ENCODE measurements at places on chromosomes 4 and X.

- peak; percentile 4 for DNase-seq
These were observed 507 bp downstream of the MFAP3L start for GRCh38 chr4:170025523-170026252.

GRCh38 chrX:119871245-119871598, 311 bp downstream of the RNF113A start:
- DNase-seq, result no peak

- DNase-seq, result no peak
These were observed 1.2 kb downstream of the GPC3 start for GRCh38 chrX:133983974-133984845.

DNA sequence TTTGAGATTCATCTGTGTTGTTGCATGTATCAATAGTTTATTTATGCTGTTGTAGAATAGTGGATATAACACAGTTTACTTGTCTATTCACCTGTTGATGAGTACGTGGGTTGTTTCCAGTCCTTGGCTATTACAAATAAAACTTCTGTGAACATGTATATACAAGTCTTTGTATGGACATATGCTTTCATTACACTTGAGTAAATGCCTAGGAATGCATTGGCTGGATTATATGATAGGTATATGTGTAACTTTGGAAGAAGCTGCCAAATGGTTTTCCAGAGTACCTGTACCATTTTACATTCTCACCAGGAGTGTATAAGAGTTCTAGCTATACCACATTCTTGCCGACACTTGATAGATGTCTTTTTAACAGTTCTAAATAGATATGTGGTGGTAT, 16.5 kb downstream of the ART3 start:
- DNase-seq, result no peak

DNA sequence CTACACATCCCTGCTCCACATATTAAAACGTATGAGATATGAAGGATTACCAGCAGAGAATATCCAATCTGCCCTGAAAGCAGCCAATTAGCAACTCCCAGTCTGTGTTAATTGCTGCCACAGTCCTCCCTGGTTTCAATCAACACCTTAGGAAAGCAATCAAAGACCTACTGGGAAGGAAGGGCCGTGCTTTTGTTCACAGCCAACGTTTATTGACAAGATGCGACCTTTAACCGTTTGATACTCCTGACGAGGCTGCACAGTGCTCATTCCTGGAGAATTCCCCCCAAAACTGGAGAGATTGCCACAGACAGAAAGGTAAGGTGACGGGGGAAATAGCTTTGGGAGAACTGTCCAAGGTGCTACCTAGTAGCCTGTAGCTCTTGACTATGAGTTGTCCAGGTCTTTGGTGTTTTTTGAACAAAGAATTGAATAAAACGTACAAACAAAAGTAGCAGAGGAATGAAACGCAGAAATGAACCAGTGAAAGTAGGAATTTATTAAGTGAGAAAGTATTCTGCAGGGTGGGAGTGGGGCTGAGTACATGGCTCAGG, 596.5 kb downstream of the NLGN4X start:
- DNase-seq, result no peak

GRCh38 chr4:141220271-141220670, 424 bp upstream of the ZNF330 start:
- no peak for DNase-seq

GRCh38 chr4:81966676-81967075, 407.1 kb downstream of the HNRNPD start:
- DNase-seq, result no peak

- no peak for DNase-seq
These were observed 222.6 kb downstream of the DCTD start for GRCh38 chr4:182694551-182694950.

DNA sequence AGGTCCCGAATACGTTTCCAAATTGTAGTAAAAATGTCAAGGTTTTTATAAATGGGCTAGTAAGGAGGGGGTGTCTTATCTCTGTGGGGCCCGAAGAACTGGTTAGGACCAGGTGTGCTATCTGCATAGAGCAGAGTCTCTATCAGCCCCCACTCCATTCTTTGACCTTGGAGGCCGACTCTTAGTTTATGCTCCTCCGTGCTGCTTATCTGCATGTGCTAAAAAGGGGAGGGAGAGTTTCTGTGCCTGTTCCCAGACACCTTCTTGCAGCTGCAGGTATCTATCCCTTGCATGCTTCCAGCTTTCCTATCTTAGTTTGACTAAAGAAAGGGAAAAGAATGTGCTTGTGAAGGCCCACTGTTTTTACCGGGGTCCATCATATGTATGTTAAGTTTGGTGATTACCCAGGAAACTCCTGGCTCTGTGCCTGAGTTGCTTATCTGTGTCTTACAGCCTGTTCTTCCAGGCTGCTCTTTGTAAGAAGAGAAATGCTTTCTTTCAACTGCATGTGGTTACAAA, 28.6 kb upstream of the NAF1 start:
- no peak for DNase-seq

GRCh38 chrX:17038277-17038676, 91.8 kb downstream of the REPS2 start:
- no peak for DNase-seq
